ENCODE measurements at places on chromosomes 4 and X.

- DNase-seq, result no peak
Measured at GRCh38 chrX:155262970-155263754, 1.1 kb downstream of the RAB39B start.

DNA sequence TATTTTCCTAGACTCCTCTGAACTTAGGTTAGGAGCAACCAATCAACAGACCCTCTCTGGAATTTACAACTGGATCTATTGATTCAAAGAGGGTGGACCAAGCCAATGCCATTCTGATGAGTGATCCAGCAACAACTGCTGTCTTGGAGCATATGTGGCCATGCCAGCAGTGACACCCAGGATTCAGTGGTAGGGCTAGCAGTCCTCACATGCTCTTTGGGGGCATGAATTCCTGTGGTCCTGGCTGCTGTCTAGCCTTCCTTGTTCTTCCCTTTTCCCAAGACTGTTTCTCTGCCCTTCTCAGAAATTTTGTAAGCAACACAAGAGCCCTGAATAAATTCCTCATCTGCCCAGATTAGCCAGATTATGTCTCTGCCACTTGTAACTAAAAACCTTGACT, 61.5 kb upstream of the GATB start:
- DNase-seq, result no peak

DNA sequence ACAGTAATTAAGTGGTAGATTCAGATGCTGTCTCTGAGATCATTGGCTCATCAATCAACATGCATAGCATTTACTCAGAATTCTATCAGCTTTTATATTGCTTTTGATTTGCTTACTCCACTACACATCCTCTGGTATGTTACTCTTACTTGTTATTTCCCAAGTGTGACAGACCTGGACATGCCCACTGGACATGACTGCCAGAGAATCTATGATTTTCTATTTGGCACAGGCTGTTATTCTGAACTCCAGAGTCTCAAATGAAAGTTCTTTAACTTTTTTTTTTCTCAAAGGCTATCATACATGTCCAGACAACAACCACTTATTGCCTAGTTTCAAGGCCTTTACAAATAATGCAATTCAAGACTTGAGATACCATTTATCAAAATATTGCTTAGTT, 116.1 kb upstream of the ARHGAP24 start:
- no peak for DNase-seq

- DNase-seq, result peak; percentile 4
Measured at GRCh38 chr4:81913427-81913879, 441.7 kb upstream of the RASGEF1B start.

GRCh38 chrX:53571494-53571893, 115.0 kb downstream of the HUWE1 start:
- no peak for DNase-seq

GRCh38 chrX:93673056-93673868, at the start of gene NAP1L3:
Gene NAP1L3 (minus strand): TSS chrX:93673578. CDS start chrX:93673304, 274 bp downstream.
- peak; percentile 19 for DNase-seq

DNA sequence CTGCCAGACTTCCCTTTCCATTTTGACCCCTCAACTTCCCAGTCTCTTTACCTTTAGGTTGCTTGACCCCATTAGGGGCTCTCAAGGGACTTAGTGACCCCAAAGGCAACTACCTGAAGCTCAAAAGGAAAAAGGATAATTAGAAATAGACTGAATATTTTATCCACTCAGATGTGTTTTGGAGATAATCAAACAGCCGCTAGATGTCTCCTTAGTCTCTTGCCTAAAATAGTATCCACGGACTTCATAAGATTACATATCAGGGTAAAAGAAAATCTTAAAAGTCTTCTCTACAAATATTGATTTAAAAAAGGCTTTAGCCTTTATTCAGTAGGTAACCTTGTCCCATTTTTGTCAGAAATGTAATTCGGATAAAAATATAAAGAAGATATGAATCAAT, 21.0 kb upstream of the RHOXF2 start:
- no peak for DNase-seq

GRCh38 chr4:54954656-54955388, 170.6 kb downstream of the KDR start:
- no peak for DNase-seq

DNA sequence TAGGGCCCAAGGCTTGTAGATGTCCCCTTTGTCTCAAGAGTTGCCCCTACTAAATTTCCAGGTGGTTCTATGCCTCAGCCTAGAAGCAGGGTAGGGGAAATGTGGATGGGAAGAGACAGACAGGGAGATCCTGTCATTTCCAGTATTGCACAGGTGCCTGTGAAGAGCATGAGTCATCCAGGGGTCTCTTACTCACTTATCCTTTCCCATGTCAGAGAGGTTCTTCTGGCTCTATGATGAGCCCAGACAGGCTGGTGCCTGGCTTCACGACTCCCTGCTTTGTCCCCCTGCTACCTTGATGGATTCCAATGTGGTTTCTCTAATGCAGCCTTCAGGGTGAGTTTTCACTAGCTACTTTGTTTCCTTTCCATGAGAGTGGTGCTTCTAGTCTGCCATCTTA, 35.2 kb upstream of the DDX60 start:
- DNase-seq, result no peak

GRCh38 chrX:74613370-74614092, 893 bp downstream of the RLIM start:
- DNase-seq, result no peak

DNA sequence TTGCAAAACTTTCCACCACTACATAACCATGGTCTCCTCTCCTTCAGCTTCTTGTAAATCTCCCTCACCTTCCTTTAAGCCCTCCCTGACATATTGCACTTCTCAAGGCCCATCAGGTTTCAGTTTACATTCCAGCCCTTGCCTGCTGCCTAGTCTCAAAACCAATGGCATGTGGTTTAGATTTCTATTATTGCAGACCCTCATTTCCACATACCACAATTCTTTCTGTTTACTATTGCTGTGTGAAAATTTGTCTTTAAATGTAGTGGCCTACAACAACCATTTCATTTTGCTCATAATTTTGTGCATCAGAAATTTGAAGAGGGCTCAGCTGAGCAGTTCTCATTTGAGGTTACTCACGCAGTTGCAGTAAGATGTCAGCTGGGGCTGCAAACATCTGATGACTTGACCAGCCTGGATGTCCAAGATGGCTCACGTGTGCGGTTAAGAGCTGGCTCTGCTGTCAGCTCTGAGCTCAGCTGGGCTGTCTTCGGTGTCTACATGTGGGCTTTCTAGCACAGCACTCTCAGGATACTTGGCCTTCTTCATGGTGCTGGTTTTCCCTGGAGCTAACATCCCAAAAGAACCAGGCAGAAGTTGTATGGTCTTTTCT, 29.9 kb upstream of the SOD3 start:
- no peak for DNase-seq

- DNase-seq, result no peak
Measured at GRCh38 chrX:68419975-68420374, 13.3 kb downstream of the OPHN1 start.

GRCh38 chr4:111814961-111815360, 330.3 kb upstream of the FAM241A start:
- no peak for DNase-seq

- no peak for DNase-seq
Measured at GRCh38 chr4:33989820-33990443, 2254.4 kb downstream of the ARAP2 start.

GRCh38 chrX:69614886-69615285, 1.0 kb upstream of the EDA start:
- DNase-seq, result no peak

- DNase-seq, result no peak
Measured at GRCh38 chr4:173935622-173936405, 347.7 kb downstream of the FBXO8 start.

DNA sequence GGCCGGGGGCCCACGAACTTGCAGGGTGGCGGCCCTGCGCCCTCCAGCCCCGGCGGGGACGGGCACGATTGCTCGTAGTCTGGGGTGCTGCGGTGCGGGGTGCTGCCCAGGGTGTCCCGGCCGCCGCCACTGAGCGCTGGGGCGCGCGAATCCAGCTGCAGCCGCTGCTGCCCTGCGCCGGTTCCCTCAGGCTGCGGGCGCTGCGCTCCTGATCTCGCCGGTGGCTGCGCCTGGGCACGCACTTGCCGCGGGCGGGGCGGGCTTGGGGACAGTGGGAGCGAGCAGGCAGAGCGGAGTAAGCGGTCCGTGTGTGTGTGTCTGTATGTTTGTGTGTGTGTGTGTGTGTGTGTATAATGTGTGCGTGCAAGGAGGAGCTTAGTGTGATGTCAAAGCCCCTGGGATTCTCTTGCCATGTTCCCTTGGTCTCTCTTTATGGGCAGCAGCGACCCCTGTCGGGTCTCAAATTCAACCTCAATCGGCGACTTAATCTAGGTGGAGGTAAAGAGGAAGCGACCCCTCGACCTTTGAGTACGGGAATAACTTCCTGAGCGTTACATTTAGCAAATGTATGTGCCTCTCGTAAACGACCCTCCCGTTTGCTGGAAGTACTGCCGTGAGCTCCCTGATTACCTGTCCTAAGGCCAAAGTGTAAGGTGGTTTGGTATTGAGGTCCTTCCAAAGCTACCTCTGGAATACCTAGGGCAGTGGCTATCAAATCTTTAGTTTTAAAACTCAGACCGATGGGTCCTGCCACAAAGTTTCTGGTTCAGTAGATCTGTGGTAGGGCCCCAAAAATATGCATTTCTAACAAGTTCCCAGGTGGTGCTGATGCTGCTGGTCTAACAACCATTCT, at the start of gene RNF150:
Gene RNF150, minus strand, starts transcription at position 324 of the 853 bp plus-strand sequence.
- DNase-seq, result no peak

GRCh38 chr4:6313216-6313615, 43.6 kb downstream of the WFS1 start:
- no peak for DNase-seq

DNA sequence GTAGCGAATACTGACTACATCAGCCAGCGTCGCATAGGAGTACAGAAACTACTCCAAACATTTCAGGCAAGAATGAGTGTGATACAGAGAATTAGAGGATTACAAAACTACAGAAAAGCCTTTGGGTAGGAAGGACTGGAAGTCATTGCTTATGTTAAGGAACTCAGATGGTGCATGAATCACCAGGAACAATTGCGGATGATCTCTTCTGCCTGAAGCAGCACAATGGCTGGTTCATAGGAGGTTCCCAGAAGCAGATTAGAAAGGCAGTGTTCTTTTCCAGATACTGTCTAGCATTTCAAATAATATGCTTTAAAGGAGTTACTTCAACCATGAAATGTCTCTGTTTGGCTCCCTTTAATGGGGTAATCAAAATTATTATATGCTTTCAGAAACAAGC, 42.5 kb upstream of the MAP9 start:
- DNase-seq, result no peak

GRCh38 chrX:10519761-10520160, 100.6 kb downstream of the MID1 start:
- no peak for DNase-seq

DNA sequence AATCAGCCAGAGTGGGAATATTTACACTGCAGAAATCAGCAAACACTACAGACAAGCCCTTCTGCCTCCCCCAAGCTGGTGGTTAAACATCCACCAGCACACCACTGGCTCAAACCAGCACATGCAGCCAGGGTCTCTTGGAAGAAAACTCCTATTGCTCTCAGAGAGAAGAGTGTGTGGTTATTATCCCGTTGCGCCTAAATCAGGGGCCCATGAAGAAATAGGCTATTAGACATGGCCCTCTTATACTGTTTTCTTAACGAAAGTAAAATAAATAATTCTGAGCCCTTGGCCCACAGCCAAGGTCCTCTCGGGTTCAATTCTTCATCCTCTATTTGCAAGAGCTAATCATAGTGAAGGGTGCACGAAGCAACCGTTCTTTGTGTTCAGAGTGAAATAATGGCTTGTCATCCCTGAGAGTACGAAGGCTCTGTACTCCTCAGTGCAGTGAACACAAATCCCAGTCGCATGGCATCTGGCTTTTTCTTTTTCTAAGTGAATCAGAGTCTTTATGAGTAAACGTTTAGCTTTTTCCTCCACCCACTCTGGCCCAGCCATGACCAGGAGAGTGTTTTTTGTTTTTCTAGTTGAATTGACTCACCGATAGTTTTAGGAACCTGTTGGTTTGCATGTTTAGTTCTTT, 33.4 kb upstream of the RBM47 start:
- no peak for DNase-seq

- DNase-seq, result no peak
Measured at GRCh38 chr4:122873146-122873545, 46.5 kb downstream of the FGF2 start.

GRCh38 chr4:71537551-71538065, 198.8 kb downstream of the SLC4A4 start:
- no peak for DNase-seq

GRCh38 chr4:87633243-87633642, 16.8 kb upstream of the DMP1 start:
- no peak for DNase-seq

- DNase-seq, result no peak
Measured at GRCh38 chr4:32454482-32454881, 1734.3 kb downstream of the PCDH7 start.

- no peak for DNase-seq
Measured at GRCh38 chrX:15430076-15430475, 45.9 kb upstream of the VEGFD start.

GRCh38 chrX:104565791-104566680, at the start of gene IL1RAPL2:
Gene IL1RAPL2 (plus strand): TSS chrX:104566199.
- no peak for DNase-seq

- no peak for DNase-seq
Measured at GRCh38 chrX:20037186-20037585, 46.3 kb upstream of the BCLAF3 start.

DNA sequence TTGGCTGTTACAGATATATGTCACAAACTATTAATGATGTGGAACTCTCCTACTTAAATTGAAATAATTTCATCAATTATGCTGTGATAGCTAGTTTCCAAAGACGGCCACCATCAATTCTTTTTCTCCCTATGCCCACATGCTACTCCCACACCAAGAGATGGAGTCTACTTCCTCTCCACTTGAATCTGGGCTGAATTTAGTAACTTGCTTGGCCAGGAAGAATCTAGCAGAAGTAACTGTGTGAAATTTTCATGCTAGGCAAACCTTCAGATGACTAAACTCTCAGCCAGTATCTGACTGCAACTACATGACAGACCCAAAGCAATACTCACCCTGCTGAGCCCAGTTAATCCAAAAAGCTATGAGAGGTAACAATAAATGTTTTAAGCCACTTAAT, 3.2 kb downstream of the SEPSECS start:
- no peak for DNase-seq

DNA sequence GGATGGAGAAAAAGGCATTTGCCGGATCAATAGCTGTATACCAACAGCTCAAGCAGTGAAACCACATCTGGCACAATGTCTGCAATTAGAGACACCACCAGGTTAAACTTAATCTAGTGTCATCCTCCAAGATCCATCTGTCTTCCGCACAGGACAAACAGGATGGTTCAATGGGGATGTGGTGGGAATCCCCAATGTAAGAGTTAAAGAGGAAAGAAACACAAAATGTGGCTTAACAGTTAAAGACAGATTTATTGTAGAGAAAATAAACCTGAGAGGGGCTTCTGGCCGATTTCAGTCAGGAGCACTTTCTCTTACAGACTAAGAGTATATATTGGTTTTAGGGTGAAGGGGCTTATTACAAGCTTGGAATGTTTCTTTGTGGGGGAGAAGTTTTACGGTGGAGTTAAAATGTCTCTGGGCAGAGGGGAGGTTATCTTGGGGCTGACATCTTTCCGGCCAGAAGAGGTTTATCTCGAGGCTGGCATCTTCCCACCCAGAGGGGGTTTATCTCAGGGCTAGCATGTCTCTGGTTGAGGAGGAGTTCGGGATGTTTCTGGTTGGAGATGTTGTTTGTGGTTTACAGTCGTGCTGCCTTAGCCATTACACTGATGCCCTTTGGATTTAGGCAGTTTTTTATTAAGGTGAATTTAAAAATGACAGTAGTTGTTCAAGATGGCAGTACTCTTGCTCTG, 61.7 kb downstream of the KANTR start:
- DNase-seq, result no peak

Data from stimulated activated CD8-positive, alpha-beta memory T cell treated with anti-CD3 and anti-CD28 coated beads, Interleukin-4, amount 100 ng/mL, for 1 hour (primary cell).